ENCODE measurements at places on chromosomes 3 and 15. TPM values are rescaled to one million over a fixed set of nuclear protein-coding genes. Genes with fewer than 3 reads are reported as not detected.

Gene POLQ
- polyA plus RNA-seq: 1.4 TPM

GRCh38 chr3:105805404-105805803, 63.4 kb downstream of the CBLB start:
- no peak for DNase-seq

DNA sequence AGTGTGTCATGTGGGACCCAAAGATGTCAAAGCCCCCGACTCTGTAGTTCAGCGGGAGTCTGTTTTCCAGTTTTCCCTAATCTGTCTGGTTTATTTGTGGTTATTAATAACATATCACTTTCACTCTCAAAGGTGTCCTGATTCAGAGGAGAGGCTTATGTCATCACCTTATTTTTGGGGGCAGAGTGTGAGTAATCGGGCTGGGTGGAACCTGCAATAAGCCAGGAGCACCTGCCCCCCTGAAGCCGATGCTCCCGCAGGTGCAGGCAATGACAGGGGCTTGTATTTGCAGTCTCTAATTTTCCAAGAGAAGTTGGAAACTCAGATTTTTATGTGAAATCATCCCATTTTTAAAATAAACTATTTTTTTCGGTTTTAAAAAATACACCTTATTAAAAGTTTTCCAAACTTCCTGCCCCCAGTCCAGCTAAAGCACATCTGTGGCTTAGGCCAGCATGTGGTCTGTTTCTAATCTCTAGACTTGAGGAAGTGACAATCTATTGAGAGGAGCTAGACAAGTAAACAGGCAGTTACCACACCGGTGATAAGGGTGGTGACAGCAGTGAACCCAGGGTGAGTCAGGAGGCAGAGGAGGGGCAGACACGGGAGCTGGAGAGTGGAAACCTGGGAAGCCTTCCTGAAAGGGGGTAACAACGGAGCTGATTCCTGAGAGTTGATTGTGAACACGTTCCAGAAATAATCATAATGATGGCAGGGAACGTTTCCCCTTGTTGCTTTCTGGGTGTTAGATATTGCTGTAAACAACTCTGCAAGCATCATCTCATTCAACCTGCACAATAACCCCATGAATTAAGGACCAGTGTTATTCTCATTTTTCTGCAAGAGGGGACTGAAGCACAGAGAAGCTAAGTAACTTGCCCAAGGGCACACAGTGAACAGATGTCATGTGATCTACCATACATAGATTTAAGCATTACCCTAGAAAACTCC, 37.2 kb downstream of the BHLHE40 start:
- no peak for DNase-seq

GRCh38 chr3:156298938-156299337, 178.6 kb downstream of the KCNAB1 start:
- DNase-seq: no peak

Measured in AG04450 (cell line).